ENCODE measurements at places on chromosomes 5 and 9.

DNA sequence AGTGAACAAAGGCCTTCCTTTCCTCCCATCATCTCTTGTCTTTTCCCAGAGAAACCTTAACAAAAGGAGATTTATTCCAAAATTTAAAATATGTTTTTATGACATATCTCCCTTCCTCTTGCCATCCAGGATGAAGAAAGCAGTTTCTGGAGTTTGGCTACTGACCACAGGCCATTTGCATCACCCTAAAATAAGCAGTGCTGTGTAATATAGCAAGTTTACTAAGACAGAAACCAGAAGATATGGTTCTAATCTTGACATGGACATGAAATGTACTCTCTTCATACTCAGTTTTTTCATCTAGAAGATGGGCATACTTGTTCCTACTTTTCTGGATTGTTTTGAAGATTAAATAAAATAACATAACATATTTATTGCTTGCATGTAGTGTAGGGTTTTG is 50.2 kb upstream of the ZFAND5 start:
- no peak overlapping the region for H3K27ac ChIP-seq
- H3K4me3 ChIP-seq, result no peak overlapping the region
- H3K4me1 ChIP-seq, result no peaks in the 10 kb centered on the region

GRCh38 chr5:139116100-139116655 is 82.0 kb downstream of the SIL1 start:
- no peak overlapping the region for H3K27ac ChIP-seq
- H3K4me1 ChIP-seq, result no peaks in the 10 kb centered on the region
- no peak for DNase-seq

- no peaks in the 10 kb centered on the region for H3K36me3 ChIP-seq
- H3K27me3 ChIP-seq, result no peaks in the 10 kb centered on the region
- H3K4me3 ChIP-seq, result no peak overlapping the region
Observed at GRCh38 chr5:126900796-126901195, 123.9 kb downstream of the LMNB1 start.

- no peak for DNase-seq
- no peaks in the 10 kb centered on the region for H3K27me3 ChIP-seq
- no peak overlapping the region for H3K4me3 ChIP-seq
- no peaks in the 10 kb centered on the region for H3K4me1 ChIP-seq
- H3K36me3 ChIP-seq, result no peaks in the 10 kb centered on the region
Observed at GRCh38 chr5:24633715-24634325, 11.0 kb downstream of the CDH10 start.

DNA sequence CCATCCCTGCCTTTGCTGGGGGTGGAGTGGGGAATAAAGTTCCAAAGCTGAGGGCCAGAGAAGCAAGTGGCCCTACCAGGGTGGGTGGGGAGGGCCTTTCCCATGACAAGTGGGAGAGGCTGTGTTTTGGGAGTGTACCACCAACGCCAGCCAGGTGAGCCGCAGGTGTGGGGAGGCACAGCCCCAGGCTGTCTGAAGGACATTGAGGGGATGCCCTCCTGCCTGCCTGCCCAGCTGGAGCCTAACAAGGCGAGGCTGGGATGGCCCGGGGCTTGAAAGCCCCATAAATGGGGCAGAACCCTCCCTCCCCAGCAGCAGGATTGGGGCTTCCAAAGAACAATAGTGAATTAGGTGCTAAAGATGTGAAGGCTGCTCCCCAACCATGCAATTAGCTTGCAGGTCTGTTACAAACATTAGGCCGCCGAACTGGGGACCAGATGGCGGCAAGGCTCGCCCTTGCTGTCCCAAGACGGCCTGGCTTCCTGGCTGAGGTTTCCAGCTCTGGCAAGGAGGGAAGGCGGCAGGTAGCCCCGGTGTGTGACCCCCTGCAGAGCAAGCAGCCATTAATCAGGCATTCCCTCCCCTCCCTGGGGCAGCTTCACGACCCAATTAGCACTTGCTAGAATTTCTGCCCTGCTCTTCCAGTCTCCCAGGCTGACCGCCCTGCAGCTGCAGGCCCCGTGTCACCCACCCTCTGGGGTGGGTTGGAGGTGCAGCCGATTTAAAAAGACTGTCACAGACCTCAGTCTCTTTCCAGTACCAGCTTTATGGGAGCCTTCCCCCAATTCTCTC is 42.9 kb downstream of the FGF18 start:
- no peaks in the 10 kb centered on the region for H3K36me3 ChIP-seq
- no peak for DNase-seq
- no peak overlapping the region for H3K4me3 ChIP-seq
- no peaks in the 10 kb centered on the region for H3K27me3 ChIP-seq

Measured in trophoblast cell (in vitro differentiated cells and primary cell).